Activated CD8-positive, alpha-beta T cell treated with anti-CD3 and anti-CD28 coated beads, Interleukin-2, amount 10 ng/mL, durations not matched to agents 7 days and 5 days (primary cell): ENCODE measurements at places on chromosomes 11 and 22.

DNA sequence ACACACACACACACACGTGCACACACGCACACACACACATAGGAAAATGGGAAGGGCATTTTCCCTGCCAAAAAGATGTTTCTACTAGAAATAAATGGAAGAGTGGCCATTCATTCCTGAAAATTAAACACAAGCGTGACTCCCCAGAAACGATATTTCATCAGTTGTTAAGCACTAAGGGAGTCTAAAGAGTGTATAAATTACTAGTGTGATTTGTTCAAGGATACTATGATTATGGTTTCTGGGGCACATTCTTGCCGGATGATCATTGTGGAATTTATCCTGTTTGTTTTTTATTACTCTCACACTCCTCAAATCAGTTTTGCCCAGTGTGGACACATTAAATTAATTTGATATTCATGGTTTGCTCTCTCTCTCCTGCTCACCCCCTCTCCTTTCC is 16.4 kb upstream of the AMOTL1 start:
- no peak for DNase-seq

DNA sequence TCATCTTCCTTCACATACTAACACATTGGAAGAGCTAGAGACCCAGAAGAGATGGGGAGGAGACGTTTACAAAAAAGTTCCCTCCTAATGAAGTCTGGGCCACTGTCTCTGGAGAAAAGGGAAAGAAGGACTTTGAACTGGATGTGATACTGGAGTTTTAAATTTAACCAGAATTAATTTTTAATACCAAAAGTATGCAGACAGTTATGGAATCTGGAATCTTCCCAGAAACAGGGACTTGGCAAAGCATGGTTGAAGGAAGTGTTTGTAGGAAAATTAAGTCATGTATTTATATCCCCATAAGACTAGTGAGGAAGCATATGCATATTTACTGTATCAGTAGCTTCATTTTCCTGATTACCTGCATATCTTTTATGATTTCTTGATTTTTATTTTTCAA is 215.5 kb downstream of the TTC28 start:
- no peak for DNase-seq

- no peak for DNase-seq
Observed at GRCh38 chr22:20750461-20751184, 23.3 kb upstream of the SERPIND1 start.

- DNase-seq, result no peak
Observed at GRCh38 chr11:68889948-68890446, 13.6 kb downstream of the MRPL21 start.

DNA sequence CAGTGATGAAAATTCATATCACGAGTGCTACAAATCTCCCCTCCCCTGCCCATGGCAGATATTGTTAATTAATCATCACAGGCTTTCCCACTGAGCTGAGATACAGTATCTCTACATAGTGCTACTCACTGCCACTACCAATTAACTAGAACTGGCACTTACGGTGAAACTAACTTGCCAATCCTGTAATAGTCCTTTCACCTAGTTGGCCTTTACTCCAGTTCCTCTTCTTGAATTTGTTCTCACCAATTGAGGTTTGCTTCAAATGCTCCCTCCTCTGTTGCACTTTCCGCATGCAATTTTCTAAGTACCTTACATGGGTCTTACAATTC is 11.9 kb upstream of the PRRG4 start:
- no peak for DNase-seq

- DNase-seq, result peak; percentile 24
Observed at GRCh38 chr22:34111210-34111824, 191.0 kb upstream of the LARGE1 start.

GRCh38 chr22:25156736-25157135 is 42.9 kb upstream of the CRYBB3 start:
- no peak for DNase-seq

DNA sequence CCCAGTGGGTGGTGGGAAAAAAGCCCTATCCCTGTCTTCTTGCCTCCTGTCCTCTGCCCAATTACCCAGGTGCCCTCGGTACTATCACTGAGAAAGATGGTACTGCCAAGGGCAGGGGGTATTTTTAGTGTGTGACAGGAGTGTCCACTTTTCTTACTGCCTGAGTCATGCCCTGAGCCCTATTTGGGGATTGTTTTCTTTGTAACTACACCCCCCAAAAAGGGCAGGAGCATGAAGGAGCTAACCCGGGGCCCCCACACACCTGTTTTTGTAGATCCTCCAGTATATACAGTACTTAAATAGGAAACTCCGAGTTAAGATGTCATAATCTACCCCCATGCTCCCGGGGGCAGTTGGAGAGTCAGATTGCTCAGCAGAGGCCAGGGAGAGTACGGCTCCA is 3.8 kb downstream of the SMTNL1 start:
- no peak for DNase-seq

GRCh38 chr11:57467508-57468157 is 7.3 kb downstream of the RTN4RL2 start:
- no peak for DNase-seq

DNA sequence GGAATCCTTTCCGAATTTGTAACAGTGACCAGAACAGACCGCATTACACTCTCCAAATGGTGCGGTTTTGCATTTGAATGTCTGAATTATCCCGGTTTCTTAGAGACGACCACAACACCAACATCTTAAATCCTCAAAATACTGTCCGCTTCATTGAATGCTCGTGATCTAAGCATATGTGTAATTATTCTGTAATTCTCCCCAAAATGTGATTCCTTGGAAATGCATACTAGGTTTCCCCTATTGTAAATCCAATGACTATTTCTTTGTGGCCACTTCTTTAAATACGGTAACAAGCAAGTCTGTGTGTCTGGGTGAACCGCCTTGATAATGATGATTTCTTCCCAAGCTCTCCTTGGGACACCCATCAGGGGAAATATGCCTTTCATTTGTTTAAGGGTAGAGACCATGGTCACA is 87.3 kb upstream of the DBX1 start:
- no peak for DNase-seq

DNA sequence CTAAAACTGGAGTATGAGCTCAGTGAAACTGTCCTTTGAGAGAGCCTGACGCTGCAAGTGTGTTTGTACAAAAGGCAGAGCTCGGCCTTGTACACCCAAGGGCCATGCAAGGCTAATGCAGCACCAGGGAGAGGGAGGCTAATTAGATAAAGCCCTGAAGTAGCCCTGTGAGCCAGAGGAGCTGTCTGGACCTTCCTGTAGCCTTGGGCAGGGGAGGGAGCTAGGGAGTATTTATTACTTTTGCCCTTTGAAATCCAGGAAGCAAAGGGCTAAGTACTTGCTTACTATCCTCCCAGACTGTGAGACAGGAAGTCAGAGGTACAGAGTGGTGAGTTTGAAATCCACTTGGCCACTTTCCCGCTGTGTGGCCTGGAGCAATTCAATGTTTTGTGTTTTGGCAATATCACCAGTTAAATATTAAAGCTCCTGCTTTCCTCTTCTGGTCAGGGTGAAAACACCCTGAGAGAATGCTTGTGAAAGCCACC is 10.2 kb upstream of the LDHA start:
- DNase-seq, result peak; percentile 40

- DNase-seq, result no peak
Observed at GRCh38 chr22:25546751-25547150, 17.7 kb upstream of the GRK3 start.
